ENCODE measurements at places on chromosomes 3 and 15.

DNA sequence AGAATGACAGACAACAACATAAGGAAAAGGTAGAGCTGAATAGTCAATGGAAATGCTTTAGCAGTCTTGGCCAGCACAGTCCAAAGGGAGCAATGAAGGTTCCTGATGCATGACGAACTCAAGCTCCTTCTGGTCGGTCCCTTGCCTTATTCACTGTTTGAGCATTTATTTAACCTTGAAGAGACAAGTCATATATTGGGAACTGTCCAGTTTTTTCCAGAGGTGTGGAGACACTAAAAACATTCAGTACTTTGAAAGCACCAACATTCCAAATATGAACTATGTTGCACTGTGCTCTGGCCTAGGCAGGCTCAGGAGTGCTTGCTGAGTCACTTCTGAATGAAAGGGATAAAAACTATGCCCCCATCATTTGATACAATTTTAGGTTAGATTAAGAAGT is 384.8 kb downstream of the MECOM start:
- DNase-seq, result no peak

GRCh38 chr3:186165331-186165730 is 56.4 kb upstream of the ETV5 start:
- DNase-seq, result no peak

DNA sequence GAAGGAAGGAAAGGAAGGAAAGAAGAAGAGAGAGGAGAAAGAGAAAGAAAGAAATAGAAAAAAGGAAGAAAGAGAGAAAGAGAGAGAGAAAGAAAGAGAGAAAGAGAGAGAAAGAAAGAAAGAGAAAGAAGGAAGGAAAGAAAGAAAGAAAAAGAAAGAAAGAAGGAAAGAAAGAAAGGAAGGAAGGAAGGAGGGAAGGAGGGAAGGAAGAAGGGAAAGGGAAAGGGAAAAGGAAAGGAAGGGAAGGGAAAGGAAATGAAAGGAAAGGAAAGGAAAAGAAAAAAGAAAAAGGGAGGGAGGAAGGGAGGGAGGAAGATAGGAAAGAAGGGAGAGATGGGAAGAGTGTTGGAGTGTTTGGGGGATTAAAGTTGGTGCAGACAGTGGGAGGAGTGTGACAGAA is 450.1 kb downstream of the GBE1 start:
- no peak for DNase-seq

- no peak for DNase-seq
Observed at GRCh38 chr3:10946526-10946925, 46.0 kb upstream of the SLC6A1 start.

- DNase-seq, result no peak
Observed at GRCh38 chr3:27228805-27229204, 140.4 kb downstream of the NEK10 start.

All from HCEC 1CT (cell line).